NCI-H510A (cell line): ENCODE measurements at places on chromosomes 7 and 10.

DNA sequence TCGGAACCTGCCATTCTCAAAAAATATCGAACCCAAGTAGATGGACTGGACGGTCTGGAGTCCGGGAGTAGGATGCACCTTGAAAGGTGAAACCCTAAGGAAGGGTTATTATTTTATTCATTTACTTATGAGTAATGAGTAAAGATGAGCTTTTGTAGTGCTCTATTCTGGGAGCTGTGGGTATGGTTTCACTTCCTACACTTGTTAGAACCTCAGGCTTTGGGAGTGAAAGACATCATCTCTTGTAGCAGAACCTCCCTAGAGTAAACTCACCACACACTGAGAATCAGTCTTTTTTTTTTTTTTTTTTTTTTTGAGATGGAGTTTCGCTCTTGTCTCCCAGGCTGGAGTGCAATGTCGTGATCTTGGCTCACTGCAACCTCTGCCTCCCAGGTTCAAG is 389.4 kb upstream of the AUTS2 start:
- no peak for DNase-seq

DNA sequence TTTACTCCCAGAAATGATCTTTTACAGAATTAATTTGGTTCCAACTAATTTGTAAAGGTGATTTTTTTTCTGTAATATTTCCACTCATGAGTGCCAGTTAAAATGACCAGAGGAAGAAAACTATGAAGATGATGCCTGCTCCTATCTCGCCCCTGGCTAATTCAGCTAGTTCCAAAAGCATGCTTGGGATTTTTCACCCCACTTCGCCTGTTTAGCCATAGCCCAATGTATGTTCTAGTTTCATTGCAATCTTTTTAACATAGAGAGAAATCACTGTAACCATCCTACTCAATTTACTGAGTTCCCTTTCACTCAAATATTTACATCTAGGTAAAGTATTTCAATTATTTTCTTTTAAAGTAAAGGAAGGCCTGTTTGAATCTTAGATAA is 23.0 kb upstream of the STK17A start:
- no peak for DNase-seq

DNA sequence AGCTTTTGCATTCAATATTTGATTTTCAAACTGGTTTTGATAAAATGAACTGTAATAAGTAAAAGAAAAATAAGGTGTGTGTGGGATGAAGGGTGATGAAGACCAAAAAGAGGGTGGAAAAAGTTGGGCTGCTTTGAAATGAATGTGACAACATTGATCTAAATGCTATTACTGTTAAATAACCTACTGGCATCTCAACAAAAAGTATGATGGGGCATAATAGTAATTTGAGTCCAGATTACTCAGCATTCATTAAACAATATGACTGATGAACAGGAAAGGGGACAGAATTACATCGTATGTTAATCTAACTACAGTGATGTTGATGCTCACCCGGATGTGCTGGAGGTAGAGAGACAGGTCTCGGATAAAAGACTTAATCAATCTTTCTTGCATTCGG is 112.2 kb downstream of the ABCC2 start:
- no peak for DNase-seq

- no peak for DNase-seq
These were observed 499.1 kb downstream of the ACTR3B start for GRCh38 chr7:153258686-153259085.

- DNase-seq, result no peak
These were observed 29.5 kb downstream of the LRRC17 start for GRCh38 chr7:102942181-102942866.

GRCh38 chr7:146659732-146660131 is 543.1 kb downstream of the CNTNAP2 start:
- no peak for DNase-seq

GRCh38 chr7:110775046-110775445 is 315.9 kb upstream of the LRRN3 start:
- DNase-seq, result no peak

- no peak for DNase-seq
These were observed 76.4 kb upstream of the SCIN start for GRCh38 chr7:12493863-12494686.

DNA sequence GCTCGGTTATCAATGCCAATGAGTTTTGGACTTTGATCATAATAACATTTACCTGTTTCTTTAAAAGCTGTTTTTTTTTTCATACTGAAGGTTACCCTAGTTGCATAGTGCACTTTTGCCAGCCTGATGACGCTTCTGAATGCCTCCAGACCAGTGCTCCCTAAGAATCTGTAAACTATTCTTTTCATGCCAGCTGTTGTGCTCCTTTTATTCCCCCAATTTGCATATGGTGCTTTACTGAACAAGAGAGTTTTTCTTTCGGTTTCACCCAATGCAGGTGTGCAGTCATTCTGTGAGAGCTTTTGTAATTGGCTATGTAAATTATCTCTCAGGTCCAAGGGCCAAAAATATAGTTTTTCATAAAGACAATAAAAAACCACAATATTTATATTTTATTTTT is 48.1 kb upstream of the GLCCI1 start:
- DNase-seq, result no peak

- no peak for DNase-seq
These were observed 9.0 kb downstream of the AEBP1 start for GRCh38 chr7:44112997-44113763.
